ENCODE measurements at places on chromosomes 7 and 10.

- DNase-seq, result no peak
Observed at GRCh38 chr10:132691711-132692153, 94.2 kb downstream of the NKX6-2 start.

- no peak for DNase-seq
Observed at GRCh38 chr10:9786101-9786500, 1231.6 kb upstream of the CELF2 start.

- peak; percentile 11 for DNase-seq
Observed at GRCh38 chr7:112205343-112206237, 609 bp downstream of the DOCK4 start.

DNA sequence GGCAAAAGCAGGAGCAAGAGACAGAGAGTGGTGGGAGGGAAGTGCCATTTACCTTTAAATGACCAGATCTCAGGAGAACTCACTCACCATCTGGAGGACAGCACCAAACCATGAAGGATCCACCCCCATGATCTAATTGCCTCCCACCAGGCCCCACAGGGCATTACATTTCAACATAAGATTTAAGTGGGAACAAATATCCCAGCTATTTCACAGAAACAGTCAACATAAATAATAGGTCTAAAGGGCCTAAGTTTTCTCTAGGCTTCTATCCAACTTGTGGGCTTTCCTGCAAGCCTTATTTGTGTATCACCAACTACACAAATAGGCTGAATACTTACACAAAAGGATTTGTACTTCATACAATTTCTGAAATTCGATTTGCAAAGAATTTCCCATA, 196.8 kb upstream of the POT1 start:
- DNase-seq, result no peak

DNA sequence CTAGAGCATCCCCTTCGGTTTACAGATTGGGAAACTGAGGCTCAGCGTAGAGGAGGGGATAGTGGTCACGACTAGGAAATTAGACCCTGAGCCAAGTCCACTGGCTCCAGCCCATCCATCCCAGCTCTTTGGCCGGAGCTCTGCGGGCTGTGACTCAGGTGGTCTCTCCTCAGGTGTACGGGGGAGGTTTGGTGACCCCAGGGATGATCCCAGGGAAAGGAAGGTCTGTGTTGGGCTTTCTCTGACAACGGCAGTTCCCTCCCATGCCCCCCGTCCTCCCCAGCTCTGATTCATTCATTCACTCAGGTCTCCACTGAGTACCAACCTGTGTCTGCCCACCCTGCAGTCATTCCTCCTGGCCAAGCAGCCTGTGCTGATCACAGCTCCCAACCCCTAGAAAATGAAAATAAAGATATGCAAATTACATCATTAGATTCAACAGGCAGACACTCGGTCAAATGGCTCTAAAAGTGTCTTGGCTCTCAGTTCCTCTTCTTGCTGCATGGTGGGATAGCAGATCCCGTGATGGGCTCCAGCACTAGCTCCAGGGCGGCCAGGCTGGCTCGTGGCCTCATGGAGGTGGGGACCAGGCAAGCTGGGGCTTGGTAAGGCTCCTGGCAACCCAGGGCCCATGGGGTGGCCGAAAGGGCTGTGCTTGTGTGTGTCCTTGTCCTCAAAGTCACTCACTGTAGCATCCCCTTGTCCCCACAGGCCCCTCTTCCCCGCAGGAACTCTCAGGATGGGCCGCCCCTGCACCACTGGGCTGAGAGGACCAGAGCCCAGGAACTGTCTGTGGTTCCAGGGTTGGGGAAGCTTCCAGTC, 37.8 kb downstream of the CLRN3 start:
- no peak for DNase-seq

- no peak for DNase-seq
Observed at GRCh38 chr10:83229991-83230390, 909.3 kb upstream of the GHITM start.

DNA sequence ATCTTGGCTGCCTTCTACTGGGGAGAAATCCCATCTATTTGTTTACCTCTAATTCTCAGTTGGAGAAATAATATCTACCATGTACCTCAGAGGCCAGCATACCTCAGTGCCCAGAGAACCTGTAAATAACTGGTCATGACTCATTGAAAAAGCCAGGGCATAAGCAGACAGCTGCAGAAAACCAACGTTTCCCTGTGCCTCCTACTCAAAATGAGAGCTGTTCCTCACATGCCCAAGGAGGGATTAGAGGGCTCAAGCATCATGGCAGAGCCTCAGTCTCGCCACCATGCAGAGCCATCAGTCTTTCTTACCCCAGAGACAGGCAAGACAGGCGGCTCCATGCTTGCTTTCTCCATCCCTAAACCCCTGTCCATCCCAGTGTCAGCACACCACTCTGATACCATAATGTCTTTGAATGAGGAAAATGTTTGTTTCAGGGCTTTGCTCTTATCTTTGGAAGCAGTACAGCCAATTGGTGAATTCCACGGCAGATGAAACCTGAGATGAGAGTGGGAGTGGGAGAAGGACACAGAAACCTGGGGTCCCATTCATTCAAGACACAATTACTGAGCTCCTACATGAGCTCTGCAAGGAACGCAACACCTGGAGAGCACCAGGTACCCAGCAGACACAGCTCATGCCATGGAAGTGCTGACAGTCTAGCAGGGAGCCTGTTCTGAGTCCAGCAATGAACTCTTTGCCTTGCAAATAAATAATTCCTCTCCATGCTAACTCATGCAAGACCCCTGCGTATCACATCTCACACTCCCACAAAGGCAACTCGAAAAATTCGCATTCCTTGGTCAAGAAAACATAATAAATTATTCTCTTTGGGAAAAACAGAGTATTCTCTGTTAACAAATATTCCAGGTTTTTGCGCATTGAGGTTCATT, 21.1 kb downstream of the PON1 start:
- no peak for DNase-seq

- no peak for DNase-seq
Observed at GRCh38 chr7:48171202-48171601, at the start of gene ABCA13. ABCA13 (plus strand) TSS chr7:48171458; CDS start chr7:48171484, 26 bp downstream.

- no peak for DNase-seq
Observed at GRCh38 chr7:74092964-74093471, 9.4 kb downstream of the LIMK1 start.

Measured in activated T-cell treated with anti-CD3 and anti-CD28 coated beads for 24 hours (primary cell).